Activated CD8-positive, alpha-beta T cell treated with anti-CD3 and anti-CD28 coated beads, Interleukin-2, amount 10 ng/mL, durations not matched to agents 7 days and 5 days (primary cell): ENCODE measurements at places on chromosomes 3 and 15.

DNA sequence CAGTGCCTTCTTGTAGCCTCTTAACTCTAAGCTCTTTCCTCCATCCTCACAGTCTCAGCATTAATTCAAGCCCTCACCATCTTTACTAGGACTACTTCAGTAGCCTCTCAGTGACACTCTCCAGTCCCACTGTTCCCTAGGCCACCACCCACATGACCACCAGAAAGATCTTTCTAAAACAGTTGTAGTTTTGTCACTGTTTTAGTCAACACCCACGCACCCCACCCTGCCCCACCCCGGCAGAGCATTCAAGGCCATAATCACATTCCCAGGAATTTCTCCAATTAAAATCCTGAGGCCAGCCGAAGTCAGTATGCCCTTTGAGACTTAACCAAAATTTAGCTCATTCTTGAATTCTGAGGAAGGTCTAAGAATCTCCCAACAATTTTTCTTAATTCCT is 31.2 kb upstream of the PSMD6 start:
- DNase-seq, result no peak

GRCh38 chr15:61030451-61030850 is 198.7 kb downstream of the RORA start:
- DNase-seq, result no peak

- no peak for DNase-seq
Observed at GRCh38 chr3:73461547-73461946, 163.2 kb downstream of the PDZRN3 start.

DNA sequence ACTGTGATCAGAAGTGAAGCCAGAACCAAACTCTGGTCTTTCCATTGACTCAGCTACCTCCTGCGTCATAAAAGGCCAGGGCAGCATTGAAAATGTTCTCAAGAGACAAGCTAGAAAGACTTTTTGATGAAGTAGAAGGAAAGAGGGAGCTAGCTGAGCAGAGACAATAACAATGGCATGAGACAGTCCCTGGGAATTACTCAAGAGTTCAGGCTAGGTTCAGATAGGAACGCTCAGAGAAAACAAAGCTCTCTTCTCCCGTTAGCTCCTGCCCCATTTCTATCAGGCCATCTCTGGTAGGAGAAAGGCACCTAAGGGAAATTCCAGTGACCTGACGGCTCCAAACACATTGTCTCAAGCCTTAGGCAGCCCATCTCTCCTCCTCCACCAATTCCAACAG is 7.0 kb upstream of the OXTR start:
- no peak for DNase-seq

GRCh38 chr3:192237992-192238608 is 489.2 kb downstream of the FGF12 start:
- DNase-seq, result no peak

DNA sequence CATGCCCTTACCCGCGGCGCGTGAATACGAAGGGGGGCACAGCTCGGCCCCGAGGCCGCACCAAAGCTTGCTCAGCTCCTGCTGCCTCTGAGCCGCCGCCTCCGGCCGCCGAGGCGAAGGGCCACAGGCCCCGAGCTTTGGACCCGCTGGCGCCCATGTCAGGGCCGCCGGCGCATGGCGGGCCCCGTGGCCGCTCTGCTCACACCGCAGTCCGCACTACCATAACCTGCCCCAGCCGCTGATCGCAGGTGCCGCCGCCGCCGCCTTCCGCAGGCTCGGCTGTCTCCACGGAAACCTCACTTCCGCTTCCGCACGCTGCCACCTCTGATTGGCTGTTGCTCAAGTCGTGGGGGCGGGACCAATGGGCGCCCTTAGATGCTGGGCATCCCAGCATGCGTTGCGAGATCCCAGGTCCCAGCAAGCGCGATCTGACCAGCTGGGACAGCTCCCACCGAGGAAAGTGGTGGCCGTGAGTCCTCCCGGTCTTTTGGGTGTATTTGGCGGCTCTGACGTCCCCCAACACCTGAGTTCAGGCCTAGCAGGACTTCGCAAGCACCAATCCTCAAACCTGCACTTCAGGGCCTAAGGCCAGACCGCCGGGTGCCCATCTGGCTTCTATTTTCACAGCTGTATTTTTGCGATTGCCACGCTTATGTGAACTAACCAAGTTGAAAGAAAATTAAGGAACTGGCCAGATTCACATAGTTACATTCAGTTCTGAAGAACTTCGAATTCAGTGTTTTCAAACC is at the start of gene TUSC2:
Gene TUSC2 (minus strand): TSS at position 281 of the 749 bp plus-strand sequence. CDS start 124 bp downstream, at position 157.
- peak; percentile 97 for DNase-seq

- no peak for DNase-seq
Observed at GRCh38 chr3:41222501-41222900, 23.2 kb downstream of the CTNNB1 start.

- no peak for DNase-seq
Observed at GRCh38 chr15:69737916-69738315, 285.3 kb downstream of the RPLP1 start.

DNA sequence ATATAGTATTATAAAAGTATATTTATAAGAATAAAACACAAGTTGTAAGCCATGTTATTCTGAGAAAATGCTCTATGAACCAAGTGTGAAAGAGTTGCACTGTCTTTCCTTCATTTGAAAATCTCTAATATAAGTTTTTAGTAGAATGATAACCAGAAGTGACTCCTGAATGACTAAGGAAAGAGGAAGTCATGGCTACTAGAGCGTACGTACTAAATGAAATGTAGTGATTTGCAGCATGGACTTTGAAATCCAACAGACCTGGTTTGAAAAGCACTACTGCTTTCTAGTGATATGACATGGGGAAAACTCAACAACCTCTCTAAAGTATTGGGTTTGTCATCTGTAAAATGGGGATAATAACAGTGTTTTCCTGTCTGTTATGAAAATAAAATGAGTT is 10.3 kb upstream of the DNAJC13 start:
- DNase-seq, result no peak

DNA sequence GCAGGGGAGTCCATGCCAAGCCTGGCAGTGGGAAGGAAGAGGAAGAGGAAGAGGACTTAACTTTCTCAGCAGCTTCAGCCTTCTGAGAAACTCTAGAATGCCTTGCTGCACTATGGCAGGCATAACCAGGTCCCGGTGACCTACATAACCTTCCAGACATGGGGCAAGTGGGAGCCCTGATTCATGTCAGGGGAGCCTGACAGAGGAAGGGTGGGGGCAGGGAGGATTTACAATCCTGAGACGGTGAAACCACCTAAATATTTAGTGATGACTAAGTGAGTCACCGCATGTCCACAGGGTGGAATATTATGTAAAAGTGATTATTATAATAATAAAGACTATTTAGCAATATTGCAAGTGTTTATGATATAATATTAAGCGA is 46.7 kb downstream of the AMOTL2 start:
- no peak for DNase-seq

- peak; percentile 99 for DNase-seq
Observed at GRCh38 chr3:15601399-15602145, at the start of the genes BTD and HACL1. Gene BTD (plus strand): TSS chr3:15601745. CDS start chr3:15635440, 33,695 bp downstream. Gene HACL1 (minus strand): TSS chr3:15601569. CDS start chr3:15601463, 106 bp downstream.

DNA sequence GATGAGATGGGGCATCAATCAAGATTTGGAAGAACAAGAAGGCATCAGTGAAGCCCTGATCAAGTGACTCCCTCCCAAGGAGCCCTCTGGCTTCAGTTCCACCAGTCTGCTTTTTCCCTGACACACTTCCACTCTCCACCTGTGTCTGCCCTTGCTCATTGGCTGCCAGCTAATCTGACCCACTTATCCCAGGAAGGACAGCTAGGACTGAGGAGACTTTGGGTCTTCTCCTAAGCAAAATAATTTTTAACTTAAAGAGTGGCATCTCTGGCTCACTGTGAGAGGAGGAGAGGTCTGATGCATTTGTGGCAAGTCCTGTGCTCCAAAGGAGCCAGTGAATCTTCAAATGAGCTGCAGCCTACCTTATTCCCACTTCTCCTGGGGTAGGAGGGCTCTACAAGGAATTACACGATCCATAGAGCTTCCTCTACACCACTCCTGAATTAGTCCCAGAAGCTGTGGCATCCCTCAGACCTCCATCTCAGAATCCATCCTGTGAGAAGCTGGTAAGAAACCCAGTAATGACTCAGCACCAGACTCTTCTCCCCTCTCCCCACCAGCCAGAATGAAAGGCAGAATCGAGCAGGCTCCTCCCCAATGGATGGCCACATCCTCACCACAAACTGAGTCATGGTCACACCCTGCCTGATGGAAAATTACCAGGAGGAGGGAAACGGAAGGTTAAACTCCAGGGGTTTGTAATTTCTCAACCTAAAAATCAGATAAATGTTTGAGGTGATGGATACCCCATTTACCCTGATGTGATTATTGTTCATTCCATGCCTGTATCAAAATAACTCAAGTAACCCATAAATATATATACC is 6.3 kb upstream of the PKM start:
- peak; percentile 81 for DNase-seq

DNA sequence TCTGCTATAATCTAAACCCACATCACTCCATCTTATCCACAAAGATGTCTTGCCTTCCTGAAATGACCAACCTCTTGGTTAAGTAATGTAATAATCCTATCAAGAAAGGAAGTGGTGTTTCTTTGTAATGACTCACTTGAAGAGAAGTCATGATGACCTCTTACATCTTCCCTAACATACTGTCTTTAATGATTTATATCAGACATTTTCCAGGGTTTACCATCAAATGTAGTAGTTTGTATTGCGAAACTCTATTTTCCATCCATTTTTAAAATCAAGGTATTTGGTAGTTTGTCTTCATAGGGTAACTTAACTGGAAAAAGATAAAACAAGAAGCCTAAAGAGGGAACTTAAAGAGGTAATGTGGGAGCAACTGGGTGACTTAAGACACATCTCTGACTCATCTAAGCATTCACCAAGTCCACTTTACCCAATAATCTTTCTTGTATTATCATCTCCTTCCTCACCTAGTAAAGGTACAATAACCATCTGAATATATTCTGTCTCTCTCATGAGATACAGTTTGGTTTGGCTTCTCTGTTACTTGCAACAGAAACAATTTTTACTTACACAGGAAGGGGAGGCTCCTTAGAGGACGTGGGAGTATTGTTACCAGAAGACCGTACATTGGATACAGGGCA is 5.7 kb upstream of the MAPK6 start:
- no peak for DNase-seq

DNA sequence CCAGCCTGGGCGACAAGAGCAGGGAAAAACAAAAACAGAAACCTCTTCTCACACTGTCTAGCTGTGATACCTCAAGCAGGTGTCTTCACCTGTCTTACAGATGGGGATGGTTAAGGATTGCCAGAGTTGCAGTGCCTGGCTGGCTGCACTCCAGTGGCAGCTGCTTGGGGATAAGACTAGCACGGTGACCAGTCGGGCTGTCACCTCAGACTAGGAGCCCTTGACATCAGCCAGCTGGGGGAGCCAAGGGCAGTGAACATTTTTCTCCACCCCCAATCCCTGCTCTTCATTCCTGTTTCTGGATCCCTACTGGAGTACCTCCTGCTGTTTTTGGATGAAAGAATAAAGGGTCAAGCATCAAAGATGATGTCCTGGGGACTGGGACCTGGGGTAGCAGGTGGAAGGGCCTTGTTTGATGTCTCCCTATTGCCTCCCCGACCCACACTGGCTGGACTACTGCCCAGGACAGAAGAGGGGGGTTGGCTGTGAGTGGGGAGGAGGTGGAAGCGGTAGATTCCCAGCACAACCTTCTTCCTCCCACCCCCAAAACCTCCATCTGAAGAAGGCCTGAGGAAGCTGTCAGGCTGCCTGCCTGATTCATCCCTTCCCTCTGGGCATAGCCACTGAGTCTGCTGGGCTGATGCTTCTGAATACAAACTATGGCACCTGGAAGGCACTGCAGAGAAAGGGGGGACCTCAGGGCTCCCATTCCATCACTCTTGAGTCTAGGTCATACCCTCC is 7.0 kb upstream of the CPNE9 start:
- DNase-seq, result no peak

DNA sequence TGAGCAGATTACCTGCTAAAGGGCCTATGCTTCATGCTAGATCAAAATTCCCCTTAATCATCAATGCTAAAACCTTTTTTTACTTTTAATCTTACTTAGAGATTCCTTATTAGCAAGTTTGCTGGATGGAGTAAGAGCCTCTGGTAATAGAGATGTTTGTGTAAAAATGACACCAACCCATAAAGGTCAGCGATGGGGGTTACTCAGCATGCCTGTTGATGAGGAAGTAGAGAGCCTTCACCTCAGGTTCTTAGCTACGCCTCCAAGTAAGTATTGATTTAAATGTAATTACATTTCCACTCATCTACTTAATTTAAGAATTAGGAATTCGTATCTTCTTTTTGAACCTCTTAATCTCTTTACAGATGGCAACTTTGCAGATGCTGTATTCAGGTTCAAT is 38.8 kb downstream of the DNAJC13 start:
- no peak for DNase-seq

- DNase-seq, result no peak
Observed at GRCh38 chr3:64203216-64203615, 22.1 kb downstream of the PRICKLE2 start.

GRCh38 chr15:90539789-90540188 is 10.1 kb downstream of the CRTC3 start:
- DNase-seq, result no peak

GRCh38 chr15:70469651-70470555 is 293.5 kb downstream of the UACA start:
- no peak for DNase-seq
